LoVo (cell line): ENCODE measurements at places on chromosomes 3 and 15.

DNA sequence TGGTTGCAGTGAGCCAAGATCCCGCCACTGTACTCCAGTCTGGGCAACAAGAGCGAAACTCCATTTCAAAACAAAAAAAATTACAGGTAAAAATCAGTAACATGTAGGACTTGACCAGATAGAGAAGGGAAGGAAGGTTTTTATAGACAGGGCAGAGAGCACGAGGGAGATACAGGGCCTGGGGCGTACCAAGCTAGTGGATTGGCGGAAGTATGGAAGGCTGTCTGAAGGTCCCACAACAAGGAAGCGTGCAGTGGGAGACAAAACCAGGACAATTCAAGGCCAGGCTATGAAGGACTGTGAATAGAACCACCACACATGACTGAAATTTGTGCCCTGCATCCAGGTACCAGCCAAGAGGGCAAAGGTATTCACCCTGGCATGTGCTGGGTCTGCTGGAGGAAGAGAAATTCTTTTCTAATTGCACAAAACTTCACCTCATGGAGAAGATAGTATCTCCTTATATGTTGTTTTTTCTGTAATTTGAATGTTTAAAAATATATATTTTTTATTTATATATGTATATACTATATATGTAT, 33.0 kb upstream of the BCL2A1 start:
- no peak for DNase-seq

DNA sequence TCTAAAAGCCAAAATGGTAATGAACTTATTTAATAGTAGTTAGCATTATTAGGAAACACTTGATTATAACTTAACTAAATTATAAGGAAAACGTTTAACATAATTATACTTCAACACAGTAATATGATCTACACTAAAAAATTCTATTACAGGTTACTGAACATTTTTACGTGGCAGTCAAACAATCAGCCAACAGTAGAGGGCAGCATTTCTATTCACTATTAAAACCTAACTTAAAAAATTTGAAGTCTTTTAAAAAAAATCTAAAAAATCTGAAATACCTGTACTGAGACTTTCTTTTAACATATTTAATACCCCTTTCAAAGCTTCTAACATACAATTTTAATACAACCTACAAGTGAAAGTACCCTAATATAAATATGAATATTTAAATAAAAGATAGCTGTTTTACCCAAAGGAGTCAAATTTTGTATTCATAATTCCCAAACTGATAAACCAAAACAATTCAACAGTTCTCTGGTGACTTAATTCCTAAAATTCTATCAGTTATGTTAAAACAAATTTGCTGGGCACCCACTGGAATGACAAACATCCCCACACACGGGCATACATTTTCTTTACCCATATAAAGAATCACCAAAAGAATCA, 41.5 kb downstream of the DLG1 start:
- DNase-seq, result peak; percentile 53

DNA sequence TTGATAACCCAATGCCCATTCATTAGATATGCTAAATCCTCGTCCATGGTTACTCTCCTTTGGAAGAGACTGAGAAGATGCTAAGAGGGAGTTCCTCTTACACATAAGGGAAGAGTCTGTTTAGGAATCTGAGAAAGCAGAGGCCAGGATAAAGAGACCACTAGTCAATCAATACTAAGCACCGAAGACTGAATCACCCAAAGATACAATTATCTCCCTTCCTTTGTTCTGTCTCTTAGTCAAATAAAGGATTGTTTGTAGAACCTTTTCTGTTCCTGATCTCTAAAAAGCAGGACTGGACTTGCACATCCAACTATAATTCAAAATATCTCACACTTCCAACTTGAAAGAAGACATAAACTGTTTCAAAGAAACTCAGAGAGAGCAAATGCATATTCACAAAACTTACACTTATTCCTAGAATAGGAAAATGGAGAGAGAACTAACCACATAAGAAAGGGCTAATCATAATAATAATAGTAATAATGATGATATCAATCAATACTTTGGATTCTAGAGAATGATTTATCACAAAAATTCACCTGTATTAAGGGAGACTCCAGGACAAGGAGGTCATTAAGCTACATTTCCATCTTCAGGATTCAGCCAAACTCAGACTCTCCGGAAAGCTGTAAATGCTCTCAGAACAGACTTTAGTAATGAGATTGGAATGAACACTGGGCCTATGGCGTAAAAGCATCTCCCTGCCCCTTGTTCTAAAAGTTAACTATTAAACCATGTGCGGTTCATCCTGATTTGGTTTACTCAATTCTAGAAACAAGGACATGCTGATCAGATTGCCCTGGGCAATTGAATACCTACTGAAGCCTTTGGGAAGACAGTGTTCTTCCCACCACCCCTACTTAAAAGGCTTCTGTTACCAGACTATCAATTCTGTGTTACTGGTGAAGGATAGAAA, 401.5 kb downstream of the ZBTB20 start:
- peak; percentile 75 for DNase-seq

- no peak for DNase-seq
Observed at GRCh38 chr3:10625323-10625722, 119.9 kb upstream of the ATP2B2 start.

DNA sequence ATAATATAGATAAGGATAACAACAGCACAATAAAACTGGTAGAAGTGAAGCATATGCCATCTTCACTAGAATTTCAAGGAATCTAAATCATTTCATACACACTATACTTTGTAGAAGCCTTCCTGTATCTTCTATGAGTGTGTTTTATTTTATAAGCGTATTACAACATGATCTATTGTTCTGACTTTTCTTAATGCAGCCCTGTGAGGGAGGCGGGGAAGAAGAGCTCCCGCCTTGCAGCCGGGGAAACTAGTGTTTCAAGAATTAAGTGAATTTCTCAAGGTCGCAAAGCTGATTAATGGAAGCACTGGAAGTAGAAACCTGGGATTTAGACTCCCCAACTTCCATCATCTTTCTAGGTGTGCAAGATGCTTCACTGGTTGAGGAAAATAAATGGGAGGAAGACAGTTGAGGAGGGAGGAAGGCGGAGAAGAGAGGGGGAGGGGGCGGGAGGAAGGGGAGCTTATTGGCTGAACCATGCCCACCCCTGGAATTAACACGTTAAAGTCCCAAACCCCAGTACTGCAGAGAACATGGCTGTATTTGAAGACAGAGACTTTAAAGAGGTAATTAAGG, 32.9 kb downstream of the VGLL4 start:
- DNase-seq, result no peak

DNA sequence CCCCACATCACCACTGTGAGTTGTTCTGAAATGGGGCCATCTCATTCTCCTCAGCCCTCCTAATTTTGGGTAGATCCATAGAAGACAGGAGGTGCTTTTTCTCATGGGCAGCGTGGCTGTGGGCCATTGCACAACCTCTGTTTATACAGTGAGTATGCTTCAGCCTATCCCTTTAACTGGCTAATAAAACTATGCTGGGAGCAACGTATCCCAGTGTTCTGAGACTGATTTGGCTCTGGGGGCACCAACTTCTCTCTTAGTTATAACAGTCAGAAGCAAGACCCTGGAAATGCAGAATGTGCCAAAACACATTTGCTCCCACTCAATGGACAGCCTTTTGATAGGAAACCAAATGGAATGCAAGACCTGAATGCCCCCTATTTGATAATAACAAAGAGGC, 97.1 kb upstream of the ICE2 start:
- DNase-seq, result no peak

DNA sequence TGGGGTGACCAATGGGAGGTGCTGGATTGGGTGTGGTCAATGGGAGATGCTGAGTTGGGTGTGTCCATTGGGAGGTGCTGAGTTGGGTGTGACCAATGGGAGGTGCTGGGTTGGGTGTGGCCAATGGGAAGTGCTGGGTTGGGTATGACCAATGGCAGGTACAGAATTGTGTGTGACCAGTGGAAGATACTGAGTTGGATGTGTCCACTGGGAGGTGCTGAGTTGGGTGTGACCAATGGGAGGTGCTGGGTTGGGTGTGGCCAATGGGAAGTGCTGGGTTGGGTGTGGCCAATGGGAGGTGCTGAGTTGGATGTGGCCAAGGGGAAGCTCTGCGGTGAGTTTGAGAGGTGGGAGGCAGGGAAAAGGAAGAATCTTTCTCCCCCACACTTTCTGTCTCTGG, 250.0 kb upstream of the PROK2 start:
- DNase-seq, result no peak

- no peak for DNase-seq
Observed at GRCh38 chr15:79164465-79164864, 73.9 kb upstream of the RASGRF1 start.

- no peak for DNase-seq
Observed at GRCh38 chr3:181722766-181723425, 11.2 kb downstream of the SOX2 start.

- no peak for DNase-seq
Observed at GRCh38 chr15:50082066-50082465, 37.0 kb downstream of the ATP8B4 start.

GRCh38 chr3:174398761-174399160, 460.4 kb upstream of the NAALADL2 start:
- no peak for DNase-seq

- peak; percentile 32 for DNase-seq
Observed at GRCh38 chr3:31300456-31301443, 232.0 kb upstream of the STT3B start.

- no peak for DNase-seq
Observed at GRCh38 chr15:69305933-69306568, 7.3 kb downstream of the PAQR5 start.

DNA sequence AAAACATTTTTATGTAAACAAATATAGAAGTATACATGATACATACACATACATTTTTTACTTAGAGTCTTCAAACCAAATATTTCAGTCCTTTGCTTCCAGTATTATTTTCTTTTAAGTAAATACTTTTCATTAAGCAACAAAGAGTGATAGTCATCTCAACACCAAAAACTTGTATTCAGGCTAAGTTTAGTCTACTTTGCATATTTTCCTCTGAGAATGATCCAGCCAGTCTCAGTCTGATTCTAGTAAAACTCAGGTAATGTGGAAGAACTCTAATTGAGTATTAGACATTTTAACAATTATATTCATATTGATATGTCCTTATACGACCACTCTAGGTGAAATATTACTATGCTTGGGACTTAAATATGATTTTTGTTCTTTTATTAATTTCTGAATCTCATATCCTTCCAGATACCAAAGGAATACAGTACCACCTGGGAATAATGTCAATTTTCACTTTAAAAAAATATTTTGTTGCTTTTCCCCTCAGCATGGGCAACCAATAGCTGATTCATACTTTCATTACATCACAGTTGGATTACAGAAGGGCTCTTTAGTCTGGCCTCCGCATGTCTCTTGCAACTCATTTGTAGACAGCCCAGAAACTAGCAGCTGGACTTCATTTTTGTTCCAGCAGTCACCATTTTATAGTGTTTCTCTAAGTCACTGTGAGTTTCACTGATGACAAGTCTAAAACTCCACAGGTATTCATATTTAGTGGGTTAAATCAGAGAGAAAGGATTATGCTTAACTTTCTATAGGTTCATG, 390.4 kb downstream of the ZBTB20 start:
- DNase-seq, result no peak

DNA sequence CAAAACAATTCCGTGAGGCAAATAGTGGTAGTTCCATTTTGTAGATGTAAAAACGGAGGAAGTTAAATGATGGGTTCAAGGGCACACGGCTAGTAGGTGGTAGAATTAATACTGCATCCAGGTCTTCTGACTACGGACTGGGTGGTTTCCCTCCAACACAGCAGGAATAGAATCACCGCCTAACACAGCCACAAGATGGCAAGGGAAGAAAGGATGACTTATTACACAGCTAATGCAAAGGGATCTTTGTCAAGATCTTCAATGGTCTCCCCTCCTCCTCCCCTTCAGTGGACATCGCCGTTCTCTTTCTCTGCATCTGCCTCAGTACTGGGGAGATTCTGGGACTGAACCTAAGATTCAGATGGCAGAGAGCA, 524 bp upstream of the TOPBP1 start:
- DNase-seq, result peak; percentile 30

DNA sequence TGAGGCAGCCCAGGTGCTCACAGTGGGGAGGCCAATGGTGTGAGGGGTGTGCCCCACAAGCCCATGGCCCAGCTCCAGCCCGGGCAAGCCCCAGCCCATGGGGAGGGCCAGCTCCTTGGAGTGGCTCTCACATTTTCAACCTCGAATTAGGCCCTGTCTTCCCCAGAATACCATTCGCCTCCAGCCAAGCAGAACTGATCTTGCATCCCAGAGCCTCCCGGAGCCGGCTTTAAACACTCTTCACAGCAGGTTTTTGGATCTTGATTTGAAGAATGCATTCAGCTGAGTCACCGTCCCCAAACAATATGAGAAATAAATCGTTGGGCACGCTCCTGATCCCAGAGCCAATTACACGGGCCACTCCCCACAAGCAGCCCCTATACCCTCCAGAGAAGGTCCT, 23.7 kb downstream of the TPRA1 start:
- no peak for DNase-seq

GRCh38 chr15:40293905-40294895, 11.3 kb upstream of the ANKRD63 start:
- DNase-seq, result no peak

DNA sequence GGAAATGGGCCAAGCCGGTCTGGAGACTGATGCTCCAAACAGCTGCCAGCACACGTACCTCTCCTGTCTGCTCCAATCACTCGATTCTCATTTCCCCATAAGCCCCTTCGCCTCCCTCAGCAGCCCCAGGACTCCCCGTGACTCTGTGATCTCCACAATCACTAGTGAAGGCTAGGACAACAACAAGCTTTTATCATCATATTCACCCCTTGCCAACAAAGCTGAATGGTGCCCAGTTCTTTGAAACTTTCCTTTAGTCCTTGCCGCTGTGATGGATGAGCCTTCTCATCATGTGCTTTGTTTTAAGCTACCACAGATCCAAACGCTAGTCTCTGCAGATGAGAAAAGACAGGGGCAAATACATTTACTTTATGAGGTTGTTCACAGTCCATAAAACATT, 242.0 kb downstream of the SV2B start:
- no peak for DNase-seq

DNA sequence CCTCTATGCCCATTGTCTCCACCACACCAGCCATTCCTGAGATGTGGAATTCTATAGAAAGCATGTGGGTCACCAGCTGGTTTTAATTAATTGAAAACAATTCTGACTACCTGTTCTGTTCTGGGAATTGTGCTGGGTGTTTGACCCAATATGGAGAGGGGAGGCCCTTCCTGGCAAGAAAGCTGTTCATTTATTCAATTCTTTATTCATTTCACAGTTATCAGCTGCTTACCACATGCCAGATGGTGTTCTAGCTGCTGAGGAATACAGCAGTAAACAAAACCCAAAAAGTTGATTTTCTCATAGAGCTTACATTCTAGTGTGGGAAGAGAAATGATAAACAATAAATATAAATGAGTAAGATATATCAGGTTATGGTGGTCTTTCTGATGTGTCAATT, 296.1 kb upstream of the RASGRP1 start:
- DNase-seq, result no peak

- no peak for DNase-seq
Observed at GRCh38 chr3:123302961-123303360, 101.2 kb downstream of the SEC22A start.

DNA sequence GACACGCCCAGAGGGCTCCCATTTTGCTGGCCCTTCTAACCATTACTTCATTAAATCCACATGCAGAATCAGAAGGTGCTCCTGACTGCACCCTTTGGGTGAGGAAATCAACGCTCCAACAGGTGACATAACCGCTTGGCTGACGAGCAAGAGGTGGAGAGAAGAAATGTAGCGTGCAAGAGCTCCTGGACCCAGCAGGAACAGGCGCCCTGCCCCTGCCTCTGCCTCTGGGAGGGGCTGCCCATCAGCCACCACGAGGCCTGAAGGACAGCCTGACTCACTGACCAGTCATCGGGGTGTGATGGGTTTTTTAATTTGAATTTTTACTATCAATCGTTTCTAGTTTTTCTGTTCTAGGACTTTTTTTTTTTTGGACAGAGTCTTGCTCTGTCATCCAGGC, 218.2 kb downstream of the ADAMTS17 start:
- peak; percentile 33 for DNase-seq
